ENCODE measurements at places on chromosomes 6 and 20. TPM values are rescaled to one million over a fixed set of nuclear protein-coding genes. Genes with fewer than 3 reads are reported as not detected.

- peak; percentile 16 for DNase-seq
Observed at GRCh38 chr6:134352786-134353480, 35.0 kb upstream of the SGK1 start.

DNA sequence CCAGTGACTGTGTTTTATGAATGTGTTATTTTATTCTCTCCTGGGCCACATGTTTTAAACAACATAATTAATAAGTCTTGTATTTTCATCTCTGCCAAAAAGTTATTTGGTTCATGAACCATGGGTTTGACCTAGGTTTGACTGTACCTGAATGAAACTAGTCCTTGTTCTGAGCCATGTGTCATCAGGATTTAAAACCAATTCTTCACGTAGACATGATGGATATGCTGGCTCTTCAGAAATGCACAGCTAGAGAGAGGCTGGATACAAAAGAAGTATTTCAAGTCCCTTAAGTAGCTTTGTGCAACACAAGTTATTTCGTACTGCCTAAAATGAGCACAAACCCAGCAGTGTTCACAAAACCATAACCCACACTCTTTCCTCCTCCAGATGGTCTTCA lies 116.1 kb downstream of the IBTK start:
- DNase-seq = no peak

- DNase-seq = no peak
Observed at GRCh38 chr6:63929111-63929510, 293.5 kb downstream of the PHF3 start.

DNA sequence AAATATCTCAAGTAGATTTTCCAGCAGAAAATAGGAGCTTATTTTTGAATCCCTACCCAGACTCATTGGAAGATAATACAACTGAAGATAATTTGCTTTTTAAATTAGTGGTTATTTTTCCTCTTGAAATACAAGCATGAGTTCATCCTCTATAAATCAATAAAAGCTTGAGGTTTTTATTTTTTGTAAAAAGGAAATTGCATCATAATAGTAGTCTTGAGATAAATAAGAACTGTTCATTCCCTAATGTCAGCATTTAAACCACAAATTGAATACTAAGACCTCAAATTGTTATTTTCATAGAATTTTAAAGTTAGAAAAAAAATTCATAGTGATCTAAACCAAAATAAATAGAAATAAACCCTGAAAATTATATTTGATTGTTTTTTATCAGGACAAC lies 719.1 kb downstream of the CD109 start:
- DNase-seq = no peak

DNA sequence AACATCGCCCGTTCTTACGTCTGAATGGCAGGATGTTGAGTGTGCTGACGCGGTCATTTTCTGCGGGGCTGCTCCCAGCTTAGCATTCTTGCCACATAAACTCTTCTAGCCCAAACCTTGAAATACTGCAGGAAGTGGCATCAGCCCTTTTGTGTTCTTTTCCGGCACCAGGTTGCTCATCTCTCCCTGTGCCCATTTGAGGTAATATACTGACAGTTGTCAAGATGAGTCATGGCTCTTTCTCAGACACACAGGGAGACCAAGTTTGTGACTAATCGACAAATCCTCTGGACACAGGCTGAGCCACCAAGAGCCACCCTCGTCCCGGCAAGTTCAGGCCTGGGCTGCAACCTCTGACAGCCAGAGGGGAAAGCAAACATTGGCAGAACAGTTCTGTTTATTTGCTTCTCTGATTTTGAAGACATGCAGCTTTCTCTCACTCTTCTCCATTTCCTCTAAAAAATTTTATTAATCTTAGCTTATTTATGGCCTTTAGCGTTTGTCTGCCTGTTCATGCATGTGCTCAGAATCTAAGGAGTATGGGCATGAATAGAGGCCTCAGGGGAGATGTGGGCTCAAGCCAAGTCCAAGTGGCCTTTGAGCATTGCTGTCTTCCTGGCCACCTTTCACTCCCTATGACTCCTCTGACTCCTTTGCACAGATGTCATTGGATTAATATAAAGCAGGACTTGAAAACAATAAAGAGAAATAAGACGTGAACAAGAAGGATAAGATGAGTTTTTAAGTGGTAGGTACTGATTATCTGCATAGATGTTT lies 328.2 kb upstream of the JAG1 start:
- no peak for DNase-seq

- peak; percentile 11 for DNase-seq
Observed at GRCh38 chr6:15602154-15602553, 60.7 kb downstream of the DTNBP1 start.

GRCh38 chr6:80489911-80490635 lies 383.6 kb downstream of the BCKDHB start:
- no peak for DNase-seq

DNA sequence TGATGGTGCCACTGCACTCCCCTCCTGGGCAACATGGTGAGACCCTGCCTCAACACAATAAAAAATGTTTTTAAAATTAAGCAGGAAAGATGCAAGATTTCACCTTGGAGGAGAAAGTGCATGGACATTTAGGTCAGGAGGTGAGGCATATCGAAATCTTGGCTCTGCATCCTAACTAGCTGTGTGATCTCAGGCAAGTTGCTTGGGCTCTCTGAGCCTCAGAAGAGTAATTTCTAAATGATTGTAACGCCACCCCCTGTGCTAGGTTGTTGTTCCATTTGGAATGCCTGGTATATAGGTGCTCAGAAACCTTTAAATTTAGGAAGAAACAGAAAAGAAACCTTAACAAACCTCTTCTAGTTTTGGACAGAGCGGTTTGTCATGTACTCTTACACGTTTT lies 35.9 kb upstream of the C20orf144 start:
- DNase-seq = no peak

- DNase-seq = no peak
Observed at GRCh38 chr6:144617191-144617590, 332.1 kb downstream of the UTRN start.

DNA sequence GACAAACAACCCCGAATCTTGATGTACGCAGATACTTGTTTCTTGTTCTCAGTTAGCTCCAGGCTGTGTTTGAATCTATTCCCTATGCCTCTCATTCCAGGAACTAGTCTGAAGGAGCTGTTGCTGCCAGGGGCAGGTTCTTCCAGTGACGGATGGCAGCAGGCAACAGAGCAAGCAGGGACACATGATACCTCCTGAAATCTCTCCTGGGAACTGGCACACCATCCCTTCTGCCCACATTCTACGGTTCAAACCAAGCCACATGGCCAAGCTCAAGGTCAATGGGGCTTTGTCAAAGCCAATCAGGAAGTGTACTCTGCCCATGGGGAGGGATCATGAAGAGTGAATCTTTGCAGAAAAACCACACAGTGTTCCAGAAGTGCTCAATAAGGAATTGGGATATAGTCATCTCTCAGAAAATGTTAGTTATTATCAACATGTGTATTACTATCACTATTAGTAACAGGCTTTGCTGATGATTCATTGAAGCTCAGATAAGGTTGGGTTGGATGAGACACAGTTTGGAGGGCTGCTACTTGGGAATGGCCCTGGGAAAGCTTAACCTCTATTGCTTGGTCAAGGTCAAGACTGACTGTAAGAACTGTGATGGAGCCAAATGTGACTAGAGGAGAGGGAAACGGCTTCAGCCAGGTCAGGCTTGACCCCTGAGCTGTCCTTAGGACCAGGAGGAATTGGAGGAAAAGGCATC lies 454.9 kb downstream of the PTPRT start:
- DNase-seq = no peak

GRCh38 chr6:69398729-69399128 lies 398.1 kb downstream of the LMBRD1 start:
- no peak for DNase-seq

DNA sequence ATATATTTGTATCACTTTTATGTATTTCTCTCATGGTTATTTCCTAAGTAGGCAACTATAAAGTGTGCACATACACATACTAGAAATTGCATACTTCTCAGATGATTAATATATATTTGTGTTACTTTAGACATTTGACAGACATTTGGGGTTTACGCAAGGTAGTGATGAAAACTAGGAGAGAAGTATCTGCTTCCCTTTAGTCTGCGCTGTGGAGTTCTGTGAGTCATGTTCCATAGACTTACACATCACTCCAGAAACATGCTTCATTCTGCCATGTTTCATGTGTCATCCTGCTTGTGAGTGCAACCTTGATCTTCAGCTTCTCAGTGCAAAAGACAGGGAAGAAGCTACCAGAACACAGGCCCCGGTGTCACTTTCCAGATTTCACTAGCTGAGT lies 200.7 kb upstream of the BMP2 start:
- DNase-seq = no peak

DNA sequence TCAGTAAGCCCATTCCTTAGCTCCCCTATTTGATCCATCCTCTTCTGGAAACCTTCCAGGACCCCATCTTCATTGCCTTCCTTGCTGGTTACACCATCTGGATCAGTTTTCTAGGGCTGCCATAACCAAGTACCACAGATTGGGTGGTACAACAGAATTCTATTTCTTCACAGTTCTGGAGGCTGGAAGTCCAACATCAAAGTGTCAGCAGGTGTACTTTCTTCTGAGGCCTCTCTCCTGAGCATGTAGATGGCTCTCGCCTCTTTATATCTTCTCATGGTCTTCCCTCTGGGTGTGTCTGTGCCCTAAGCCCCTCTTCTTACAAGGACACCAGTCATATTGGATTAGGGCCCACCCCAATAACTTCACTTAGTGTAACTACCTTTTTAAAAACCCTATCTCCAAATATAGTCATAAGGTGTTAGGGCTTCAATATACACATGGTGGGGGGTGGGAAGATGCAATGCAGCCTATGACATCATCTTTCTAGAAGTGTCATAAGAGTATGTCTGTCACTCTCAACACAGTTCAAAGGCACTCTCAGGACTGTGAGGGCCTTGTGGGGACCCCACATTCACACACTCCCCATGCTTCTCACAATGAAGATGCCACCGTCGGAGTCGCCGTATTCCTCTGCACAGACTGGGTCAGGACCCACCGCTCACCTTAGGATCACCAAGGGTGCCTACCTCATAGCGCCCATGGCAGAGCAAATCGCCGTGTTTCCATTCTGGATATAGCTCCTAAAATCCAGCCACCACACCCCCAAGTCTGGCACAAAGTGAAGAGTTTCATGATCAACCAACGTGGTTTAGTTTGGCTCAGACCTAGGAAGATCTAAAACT lies 12.2 kb upstream of the PRND start:
- DNase-seq = no peak

DNA sequence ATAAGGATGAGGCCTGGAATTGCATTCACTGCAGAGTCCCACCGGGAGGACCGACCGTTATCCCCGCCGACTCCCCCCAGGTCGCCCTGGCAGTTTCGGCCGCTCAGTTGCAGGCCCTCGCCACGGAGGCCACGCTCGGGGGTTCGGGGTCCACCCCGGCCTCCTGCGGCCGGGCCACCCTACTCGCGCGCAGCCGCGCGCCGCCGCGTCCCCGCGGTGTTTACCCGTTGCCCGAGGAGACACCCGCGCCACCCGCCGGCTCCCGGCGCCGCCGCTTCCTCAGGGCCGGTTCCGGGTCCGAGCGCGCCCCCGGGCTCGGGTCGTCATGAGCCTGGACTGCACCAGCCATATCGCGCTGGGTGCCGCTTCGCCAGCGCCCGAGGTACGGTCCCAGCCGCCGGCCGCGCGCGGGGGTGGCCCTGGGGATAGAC lies at the start of gene CCDC170:
TSS of gene CCDC170 (plus strand) at position 214 of the 431 bp plus-strand sequence. CDS start at position 326, 112 bp downstream.
- DNase-seq = peak; percentile 21

- no peak for DNase-seq
Observed at GRCh38 chr6:160088069-160088783, 33.4 kb upstream of the SLC22A1 start.

GRCh38 chr20:62935968-62936585 lies 1.9 kb upstream of the GID8 start:
- no peak for DNase-seq

- DNase-seq = no peak
Observed at GRCh38 chr6:2369606-2370005, 124.2 kb upstream of the GMDS start.

DNA sequence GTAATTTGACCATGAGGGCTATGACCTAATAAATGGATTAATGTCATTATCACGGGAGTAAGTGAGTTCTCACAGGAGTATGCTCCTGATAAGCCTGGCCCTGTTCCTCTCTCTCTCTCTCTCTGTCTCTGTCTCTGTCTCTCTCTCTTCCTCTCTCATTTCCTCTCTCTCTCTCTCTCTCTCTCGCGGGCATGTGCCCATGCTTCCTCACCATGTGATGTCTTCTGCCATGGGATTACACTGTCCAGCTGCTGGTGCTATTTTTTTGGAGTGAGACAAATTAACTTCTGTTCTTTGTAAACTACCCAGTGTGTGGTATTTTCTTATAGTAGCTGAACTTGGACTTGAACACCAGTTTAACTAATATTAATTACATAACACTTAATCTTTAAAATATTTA lies 374.3 kb upstream of the GJE1 start:
- DNase-seq = no peak

GRCh38 chr6:42624601-42625000 lies 60.8 kb downstream of the UBR2 start:
- DNase-seq = no peak

DNA sequence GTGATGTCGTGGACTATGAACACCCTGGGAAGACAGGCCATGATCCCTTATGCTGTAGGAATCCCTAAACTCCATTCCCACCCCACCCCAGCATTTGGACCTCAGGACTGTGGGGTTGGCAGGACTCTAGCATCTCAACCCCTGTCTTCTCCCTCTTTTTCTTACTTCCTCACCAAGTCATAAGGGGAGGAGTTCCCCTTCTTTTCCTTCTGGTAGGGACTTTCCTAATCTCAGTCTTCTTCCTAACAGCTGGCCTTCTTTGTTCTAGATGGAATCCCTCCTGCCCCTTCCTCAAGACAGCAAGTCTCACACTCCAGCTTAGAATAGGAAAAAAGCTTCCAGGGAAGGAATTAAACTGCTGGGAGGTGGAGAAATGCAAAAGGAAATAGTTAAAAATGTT lies 2.3 kb upstream of the SIRPB2 start:
- DNase-seq = no peak

The FAM162B gene
- not detected for total RNA-seq

The PRELID3B gene
- total RNA-seq = 168 TPM

The CLVS2 gene
- total RNA-seq = not detected

The LCA5 gene
- total RNA-seq = 0.58 TPM

The ACTL10 gene
- 1.8 TPM for total RNA-seq

The SAMD10 gene
- total RNA-seq = 54.6 TPM

The PACRG gene
- not detected for total RNA-seq

The ADGB gene
- not detected for total RNA-seq

The TAF4 gene
- total RNA-seq = 21.5 TPM

The NKAPL gene
- total RNA-seq = not detected

The ADGRF5 gene
- not detected for total RNA-seq

The HCRTR2 gene
- total RNA-seq = not detected

The SYCP2 gene
- total RNA-seq = 5.0 TPM

The ESF1 gene
- 13.2 TPM for total RNA-seq

The POU5F1 gene
- total RNA-seq = 0.09 TPM

The NSFL1C gene
- 57.9 TPM for total RNA-seq

The CST5 gene
- not detected for total RNA-seq

The PNRC1 gene
- total RNA-seq = 137 TPM

The ELOVL2 gene
- not detected for total RNA-seq

The FOXQ1 gene
- total RNA-seq = not detected

The TMC2 gene
- total RNA-seq = not detected

The CCN2 gene
- total RNA-seq = not detected
